ENCODE measurements at places on chromosomes 16 and 17.

DNA sequence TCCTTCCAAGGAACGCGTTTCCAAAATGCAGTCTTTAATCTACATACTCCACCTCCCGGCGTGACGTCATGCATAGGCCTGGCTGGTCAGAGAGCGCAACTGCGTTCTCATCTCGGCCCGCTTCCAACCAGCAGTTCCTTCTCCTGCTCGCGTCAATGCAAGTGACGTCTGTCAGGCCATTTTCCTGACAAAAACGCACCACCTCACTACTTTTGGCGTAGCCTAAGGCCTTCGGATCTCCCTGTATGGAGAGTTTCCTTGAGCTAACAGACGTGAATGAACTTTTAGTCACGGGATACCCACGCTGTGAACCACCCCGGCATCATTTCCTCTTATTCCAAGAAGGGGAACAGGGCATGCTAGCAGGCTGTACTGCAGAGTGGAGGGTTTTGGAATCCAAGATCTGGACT is 25.0 kb downstream of the TEX14 start:
- DNase-seq: no peak

DNA sequence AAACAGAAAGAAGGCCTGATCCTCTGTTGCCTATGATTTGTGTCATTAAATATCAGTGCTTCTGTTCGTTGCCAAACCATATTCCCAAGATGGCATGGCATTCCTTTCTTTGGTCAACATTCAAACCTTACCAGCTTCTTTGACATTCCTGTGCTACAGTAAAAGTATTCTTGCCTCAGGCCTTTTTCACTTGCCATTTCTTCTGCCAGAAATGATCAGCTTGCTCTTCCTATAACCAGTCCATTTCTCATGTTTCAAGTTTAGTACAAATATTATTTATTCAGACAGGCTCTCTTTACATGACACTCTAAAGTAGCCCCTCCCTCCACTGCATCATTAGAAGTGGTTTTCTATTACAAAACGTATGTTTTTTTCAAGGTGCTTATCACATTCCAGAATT is 278.3 kb downstream of the KCNJ2 start:
- no peak for DNase-seq

- DNase-seq: no peak
These were observed 23.7 kb downstream of the WFDC1 start for GRCh38 chr16:84318091-84318975.

- no peak for DNase-seq
These were observed 1.1 kb downstream of the CREBBP start for GRCh38 chr16:3879258-3879886.

DNA sequence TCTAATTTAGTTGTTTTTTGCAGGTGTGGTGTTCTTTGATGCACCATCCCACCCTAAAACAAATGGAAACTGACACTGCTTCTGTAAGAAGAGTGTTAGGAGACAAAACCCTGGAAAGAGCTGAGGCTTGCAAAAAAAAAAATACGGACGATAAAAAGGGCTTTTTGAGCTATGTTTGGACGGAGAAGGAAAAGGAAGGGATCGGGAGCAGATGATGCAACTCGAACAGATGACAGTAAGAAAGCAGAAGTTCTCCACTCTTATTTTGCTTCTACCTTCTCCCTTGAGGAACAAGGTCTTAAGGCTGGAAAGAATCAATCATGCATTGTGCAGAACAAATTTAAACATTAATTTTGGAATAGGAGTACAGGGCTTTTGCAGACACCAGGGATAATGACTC is 136.7 kb downstream of the MAF start:
- DNase-seq: no peak

GRCh38 chr16:14606102-14606501 is 24.0 kb downstream of the PARN start:
- DNase-seq: no peak

GRCh38 chr16:88743693-88744576 is 37.6 kb downstream of the CTU2 start:
- peak; percentile 51 for DNase-seq

GRCh38 chr17:43469145-43469544 is 14.6 kb upstream of the DHX8 start:
- DNase-seq: no peak

GRCh38 chr17:31509095-31509804 is 117.8 kb downstream of the RAB11FIP4 start:
- DNase-seq: no peak

DNA sequence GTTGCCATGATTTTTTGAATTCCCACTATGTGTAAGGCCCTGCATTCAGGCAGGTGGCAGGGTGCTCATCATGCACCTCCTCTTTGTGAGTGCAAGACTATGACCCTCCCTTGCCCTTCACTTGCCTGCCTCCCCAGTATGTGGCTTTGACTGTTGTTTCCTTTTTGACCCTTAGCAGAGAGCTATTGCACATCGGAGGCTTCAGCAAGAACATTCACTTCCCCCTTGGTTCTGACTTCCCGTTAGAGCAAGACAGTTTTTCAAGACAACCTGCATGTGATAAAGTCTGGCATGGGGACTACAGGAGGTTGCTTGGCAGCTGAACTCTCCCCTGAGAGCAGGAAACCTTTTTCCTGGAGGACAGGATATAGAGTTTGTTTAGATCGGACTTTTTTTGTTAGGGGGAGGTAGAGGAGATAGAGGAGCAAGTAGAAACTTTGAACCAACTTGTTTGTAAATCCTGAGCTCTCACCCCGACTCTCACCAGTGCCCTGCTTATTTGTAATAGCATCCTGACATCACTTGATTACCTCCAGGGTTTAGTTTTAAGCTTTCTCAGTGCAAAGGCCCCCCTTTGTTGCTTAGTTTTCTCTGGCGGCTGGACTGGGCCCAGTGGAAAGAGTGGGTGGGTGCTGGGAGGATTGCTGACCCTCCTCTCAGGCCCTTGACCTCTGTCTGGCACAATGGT is 34.3 kb downstream of the LIMD2 start:
- DNase-seq: no peak

DNA sequence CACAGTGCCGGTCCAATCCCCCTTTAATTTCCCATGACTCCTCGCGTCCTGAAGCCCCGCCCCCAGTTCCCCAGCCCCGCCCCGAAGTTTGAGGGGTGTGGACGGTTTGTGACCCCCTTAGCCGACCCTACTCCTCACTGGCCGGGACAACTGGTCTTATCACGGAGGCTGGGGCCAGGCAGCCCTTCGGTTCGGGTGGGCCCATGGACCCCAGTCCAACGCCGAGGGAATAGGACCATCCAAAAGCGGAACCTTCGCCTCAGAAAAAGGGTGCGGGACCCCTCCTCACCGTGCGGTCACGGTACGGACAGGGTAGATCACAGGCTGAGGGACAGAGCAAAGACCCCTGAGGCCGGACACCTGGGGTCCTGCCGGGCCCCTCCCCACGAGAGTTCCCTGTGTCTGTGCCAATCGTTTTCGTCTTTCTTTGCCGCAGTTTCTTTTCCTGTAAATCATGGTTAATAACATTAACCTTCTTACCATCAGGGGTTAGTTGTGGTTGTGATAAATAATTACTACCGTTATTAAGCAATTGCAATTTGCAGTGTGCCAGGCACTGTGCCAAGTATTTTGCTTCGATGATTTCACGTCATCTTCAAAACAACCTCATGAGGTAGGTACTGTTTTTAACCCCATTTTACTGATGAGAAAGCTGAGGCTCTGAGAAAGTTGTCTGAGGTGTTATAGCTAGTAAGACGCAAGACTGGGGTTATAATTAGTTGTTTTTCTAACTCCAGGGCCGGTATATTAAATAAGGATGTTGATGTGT is 543 bp downstream of the TMUB2 start:
- no peak for DNase-seq

DNA sequence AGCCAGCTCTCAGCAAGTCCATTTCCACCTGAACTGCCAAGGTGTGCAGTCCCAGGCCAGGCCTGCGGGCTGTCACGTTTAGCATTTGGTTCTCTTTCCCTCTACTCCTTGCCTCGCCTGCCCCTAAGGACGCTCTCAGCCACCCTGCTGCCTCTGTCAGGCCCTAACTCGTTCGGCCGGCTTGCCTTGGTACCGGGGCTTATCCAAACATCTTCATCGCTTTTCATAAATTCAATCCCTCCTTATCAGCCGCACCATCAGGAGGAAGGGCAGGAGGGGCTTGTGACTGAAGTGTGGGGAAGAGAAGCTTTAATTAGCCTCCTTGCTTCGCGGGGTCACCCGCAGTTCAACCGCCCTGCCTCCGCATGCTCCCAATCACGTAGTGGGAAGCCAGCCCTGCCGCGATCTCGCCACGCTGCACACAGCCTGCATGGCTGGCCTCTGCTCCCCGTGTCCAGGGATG is 231.1 kb downstream of the SOX9 start:
- no peak for DNase-seq

- no peak for DNase-seq
These were observed 9.7 kb downstream of the DYNLL2 start for GRCh38 chr17:58092797-58093385.

- DNase-seq: no peak
These were observed 8.4 kb upstream of the TRPV2 start for GRCh38 chr17:16406742-16407674.

DNA sequence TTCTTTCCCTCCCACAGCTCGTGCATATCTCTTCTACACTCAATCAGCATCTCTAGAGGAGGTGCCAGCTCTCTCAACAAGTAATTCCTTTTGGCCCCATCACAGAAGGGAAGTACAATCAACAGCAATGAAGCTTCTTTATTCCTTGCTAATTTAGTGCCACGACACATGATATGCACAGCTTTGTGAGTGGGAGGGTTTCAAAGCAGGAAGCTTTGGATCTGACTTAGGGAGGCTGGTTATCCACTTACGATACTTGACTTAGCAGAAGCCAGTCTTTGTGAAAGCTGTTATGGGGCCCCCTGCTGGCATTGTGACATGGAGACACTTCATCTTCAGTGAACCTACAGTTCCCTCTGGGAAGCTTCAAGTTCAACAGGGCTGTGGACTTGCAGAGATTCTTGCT is 81.0 kb downstream of the TMEM100 start:
- DNase-seq: peak; percentile 42

- DNase-seq: no peak
These were observed at the start of gene SHISA9 for GRCh38 chr16:12901597-12902461. Gene SHISA9 (plus strand): TSS chr16:12901598.

GRCh38 chr17:55730380-55730779 is 7.7 kb upstream of the TMEM100 start:
- DNase-seq: no peak

- no peak for DNase-seq
These were observed 49.4 kb upstream of the CDC42EP4 start for GRCh38 chr17:73360961-73361761.

GRCh38 chr17:70552230-70552981 is 383.1 kb downstream of the KCNJ2 start:
- peak; percentile 36 for DNase-seq

DNA sequence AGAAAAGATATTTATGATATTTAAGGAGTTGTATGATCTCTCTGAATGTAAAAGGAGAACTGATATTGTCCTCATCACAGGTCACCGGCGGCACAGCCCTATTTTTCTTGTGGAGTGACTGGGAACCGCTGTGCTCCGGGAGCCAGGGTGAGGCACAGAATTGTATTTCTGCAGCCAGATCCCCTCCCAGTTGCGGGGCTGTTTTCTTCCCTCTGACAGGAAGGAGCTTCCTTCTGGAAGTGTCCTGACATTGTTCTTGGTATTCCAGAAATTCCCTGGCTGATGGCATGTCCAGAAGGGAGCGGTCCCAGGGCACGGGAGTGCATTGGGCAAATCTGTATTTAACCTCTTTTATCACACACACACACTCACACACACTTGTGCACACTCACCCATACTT is 268.6 kb upstream of the FOXF1 start:
- no peak for DNase-seq

GRCh38 chr16:49563666-49564065 is 190.1 kb downstream of the C16orf78 start:
- DNase-seq: no peak

DNA sequence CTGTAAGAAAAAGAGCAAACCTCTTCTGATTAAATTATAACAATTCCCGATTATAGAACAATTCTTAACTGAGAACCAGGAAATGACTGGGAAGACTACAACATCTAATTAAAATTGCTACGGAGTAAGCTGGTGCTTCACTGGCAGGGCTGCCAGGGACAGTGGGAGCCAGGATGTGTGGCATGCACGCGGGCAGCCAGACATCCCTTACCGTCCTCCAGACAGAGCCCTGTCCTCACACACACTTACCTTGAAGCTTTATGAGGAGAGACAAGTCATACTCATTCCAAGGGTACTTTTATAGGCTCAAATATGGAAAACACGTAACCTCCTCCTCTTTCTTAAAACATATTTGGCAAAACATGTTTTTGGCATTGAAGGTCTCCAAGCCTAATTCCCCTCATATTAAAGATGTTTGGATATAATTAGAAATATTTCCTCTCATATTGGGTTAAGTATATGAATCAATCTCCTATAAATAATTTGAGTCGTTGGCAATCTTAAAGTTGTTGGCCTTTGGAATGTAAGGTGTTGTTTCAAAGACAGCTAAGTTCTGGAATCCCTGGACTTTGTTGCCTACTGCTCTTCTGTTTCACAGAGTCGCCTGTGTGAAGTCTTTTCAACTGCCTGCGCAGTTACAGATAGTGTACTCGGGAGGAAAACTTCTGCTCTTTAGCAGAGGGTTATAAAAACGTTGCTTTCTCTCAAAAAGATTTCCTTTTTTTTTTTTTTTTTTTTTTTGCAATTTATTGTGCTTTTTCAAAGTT is at the start of gene MYH1:
TSS of gene MYH1 (minus strand) at position 272 of the 767 bp plus-strand sequence. CDS start 1,900 bp downstream, outside the sequence.
- no peak for DNase-seq

GRCh38 chr16:56226845-56227525 is 35.7 kb downstream of the GNAO1 start:
- no peak for DNase-seq

GRCh38 chr16:57159447-57159846 is 26.4 kb downstream of the PSME3IP1 start:
- DNase-seq: no peak

GRCh38 chr16:75099738-75100602 is 16.6 kb downstream of the LDHD start:
- no peak for DNase-seq

DNA sequence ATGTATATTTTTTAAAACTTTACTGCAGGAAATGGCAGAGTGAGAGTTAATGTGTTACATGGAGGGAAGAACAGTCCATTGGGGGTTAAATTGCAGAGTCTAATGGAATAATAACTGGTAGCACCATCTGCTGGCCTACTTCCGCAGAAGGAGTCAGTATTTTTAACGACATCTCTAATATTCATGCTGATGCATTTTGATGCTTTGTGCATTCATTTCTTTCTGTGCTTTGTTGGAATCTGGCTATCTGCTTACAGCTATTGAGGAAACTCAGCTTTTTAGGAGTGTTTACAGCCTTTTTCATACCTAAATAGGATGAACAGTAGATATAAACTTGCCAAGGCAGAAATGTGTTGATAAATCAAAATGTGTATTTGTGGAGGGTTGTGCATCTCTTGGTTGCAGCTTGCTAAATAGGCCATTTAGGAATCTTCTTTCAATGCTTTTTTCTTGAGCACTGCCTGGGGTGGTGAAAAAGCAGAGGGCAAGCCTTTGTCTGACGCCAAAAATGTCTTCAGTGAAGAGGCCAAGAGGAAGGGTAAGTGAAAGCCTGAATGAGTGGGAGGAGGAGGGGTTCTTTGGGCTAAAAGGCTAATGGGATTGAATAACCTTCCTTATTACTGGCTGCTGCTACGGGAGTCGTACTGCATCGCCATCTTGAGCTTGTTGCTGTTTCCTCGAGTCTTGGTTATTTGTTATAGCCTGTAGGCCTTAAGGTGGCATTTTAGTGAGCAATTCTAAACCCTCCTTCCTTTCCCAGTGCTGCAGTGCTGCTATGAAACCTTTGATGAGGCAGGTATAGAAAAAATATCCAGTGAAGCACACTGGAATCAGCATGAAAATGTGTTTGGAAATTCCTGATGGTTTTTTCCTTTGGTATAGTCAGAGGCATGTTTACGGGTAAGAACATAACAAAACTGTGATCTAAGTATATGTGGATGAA is 153.3 kb downstream of the CHD9 start:
- DNase-seq: peak; percentile 64

- DNase-seq: no peak
These were observed 12.7 kb downstream of the CDK5RAP3 start for GRCh38 chr17:47983492-47984223.
